ENCODE measurements at places on chromosomes 5 and 9.

- no peak for DNase-seq
Measured at GRCh38 chr9:125971050-125971449, 223.9 kb downstream of the PBX3 start.

DNA sequence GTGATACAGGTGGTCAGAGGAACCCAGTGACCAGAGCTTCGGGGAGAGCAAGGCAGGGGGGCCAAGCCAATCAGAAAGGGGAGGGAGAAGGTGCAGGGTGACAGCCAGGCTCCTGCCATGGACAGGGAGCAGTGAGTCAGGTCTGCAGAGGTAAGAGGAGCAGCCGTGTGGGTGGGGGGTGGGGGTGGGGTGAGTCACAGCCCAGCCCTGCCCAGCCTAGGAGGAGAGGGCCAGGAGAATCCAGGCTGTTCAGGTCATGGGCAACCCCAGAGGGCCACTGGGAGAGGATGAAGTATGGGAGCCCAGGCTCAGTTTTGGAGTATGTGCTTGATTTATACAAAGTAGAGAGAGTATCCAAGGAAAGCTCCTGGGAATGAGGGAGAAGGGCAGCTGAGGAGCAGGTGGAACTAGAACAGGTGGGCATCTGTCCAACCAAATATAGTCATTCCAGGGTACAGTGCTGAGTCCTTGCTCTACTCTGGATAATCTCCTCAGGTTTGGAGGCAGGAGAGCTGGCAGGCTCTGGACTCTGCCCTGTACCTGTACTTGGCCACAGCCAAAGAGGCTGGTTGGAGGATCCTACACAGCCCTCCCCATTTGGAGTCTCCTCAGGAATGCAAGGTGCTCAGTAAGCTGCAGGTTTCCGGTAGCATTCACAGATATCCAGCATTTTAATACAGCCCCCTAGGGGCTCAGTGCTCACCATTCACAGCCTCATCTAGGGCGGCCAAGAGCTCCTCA lies 1.6 kb downstream of the HBEGF start:
- DNase-seq, result no peak

- DNase-seq, result no peak
Measured at GRCh38 chr5:38259062-38259808, 876 bp downstream of the EGFLAM start.

DNA sequence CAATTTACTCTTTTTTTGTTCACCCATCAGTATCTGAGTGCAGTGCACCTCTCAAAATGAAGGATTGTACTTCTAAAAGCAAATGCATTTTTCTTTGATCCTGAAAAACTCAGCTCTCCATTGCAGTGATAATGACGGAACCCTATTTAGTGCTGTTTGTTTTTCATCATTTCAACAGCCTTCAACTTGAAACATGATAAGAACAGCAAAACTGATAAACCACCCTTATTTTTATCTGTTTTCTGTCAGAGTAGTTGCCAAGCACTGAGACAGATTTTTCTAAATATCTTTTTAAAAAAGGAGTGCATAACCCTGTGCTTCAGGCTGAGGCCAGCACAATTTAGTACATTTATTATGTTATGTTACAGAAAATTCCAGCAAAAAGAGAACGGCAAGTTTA lies 549.8 kb upstream of the DMAC1 start:
- no peak for DNase-seq

DNA sequence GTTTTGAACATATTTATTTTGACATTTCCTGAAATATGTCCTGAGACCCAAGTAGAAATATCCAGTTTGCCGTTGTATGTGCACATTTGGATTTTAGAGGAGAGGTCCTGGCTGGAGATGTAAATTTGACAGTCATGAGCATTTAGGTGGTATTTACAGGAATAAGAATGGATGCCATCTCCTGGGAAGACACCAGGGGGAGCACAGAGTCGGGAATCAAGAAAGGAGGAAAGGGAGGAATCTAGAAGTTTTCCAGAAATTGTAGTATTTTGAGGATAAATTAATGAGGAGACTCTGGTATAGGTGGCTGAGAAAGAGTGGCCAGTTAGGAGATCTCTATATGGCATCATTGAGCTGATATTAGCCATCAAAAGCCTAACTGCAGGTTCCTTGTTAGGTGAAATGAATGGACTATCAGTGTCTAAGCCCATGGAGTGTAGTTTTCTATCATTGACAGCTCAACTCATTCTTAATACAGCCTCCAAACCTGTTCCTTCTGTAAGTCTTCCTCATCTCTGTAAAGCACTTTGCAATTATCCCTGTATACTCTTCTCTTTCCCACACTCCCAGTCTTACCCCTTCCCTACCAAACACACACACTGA lies 7.2 kb downstream of the GAPT start:
- no peak for DNase-seq

DNA sequence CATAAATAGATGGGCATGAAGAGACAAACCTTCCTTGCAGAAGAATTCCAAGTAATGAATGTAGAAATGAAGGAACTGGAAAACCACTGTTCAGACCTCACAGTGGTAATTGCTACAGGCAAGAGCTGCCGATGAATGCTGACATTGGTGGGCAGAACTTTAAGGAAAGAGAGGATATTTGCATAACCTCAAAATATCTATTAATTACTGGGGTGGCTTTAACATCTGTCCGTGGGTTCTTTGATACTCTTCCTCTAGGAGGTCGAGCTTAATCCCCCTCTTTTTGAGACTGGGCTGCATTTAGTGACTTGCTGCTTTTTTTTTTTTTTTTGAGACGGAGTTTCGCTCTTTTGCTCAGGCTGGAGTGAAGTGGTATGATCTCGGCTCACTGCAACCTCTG lies 34.7 kb downstream of the LAMC3 start:
- no peak for DNase-seq

GRCh38 chr5:91875196-91875779 lies 492.2 kb upstream of the ARRDC3 start:
- DNase-seq, result no peak

DNA sequence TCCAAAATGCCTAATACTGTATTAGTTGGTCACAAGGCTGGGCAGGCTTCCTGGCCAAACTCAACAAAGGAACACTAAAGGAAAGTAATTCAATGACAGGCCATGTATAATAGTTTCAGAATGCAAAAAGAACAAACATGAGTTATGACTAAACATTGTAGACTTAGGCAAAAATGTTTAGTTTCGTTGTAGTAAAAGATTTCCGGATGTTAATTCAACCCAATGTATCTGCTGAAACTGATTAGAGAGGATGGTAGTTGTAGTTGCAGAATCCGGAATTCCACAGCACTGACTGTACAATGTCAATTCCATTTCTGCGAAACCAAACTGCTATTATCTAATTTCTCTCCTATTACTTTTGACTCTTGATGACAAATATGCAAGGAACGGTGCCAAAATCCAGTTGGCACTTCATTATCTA lies 117.9 kb upstream of the FST start:
- DNase-seq, result no peak

- no peak for DNase-seq
Measured at GRCh38 chr5:165781738-165782137, 2276.3 kb downstream of the MAT2B start.

- DNase-seq, result no peak
Measured at GRCh38 chr5:110038297-110038997, 348.7 kb downstream of the MAN2A1 start.

DNA sequence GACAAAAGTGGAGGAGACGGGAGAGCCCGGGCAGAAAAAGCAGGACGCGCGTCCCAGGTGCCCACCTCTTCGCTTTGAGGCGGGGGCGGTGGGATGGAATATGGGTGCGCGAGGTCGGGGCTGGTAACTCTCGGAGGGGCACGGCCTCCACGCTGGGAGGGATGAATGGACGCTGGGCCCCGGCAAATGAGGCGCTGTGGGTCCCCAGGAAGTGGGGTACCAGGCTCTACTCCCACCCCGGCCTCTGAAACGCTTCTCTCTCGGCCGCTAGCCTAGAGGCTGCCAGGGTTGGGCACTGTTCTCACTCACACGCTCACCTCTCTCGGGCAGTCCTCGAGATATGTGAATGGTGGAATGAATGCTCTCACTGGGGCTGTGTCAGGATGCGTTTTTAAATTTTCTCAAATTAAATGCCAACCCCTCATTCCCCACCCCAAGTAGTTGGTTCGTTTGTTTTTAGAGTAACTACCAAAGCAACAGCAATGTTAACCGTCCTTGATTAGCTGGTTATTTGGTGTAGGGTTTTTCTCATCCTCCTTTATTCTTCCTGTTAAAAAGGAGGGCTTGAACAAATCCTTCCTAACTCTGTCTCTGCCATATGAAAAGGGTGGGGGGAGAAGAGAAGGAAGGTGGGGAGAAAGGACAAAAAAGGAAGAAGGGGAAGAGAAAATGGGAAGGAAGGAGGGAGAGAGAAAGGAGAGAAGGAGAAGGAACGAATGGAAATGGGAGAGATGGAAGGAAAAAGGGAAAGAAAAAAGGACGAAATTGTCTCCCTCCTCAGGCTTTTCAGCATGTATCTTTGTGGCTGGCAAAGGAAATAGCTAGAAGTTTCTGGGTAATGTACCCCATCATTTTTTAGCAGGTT lies 1.3 kb upstream of the EBF1 start:
- DNase-seq, result no peak

DNA sequence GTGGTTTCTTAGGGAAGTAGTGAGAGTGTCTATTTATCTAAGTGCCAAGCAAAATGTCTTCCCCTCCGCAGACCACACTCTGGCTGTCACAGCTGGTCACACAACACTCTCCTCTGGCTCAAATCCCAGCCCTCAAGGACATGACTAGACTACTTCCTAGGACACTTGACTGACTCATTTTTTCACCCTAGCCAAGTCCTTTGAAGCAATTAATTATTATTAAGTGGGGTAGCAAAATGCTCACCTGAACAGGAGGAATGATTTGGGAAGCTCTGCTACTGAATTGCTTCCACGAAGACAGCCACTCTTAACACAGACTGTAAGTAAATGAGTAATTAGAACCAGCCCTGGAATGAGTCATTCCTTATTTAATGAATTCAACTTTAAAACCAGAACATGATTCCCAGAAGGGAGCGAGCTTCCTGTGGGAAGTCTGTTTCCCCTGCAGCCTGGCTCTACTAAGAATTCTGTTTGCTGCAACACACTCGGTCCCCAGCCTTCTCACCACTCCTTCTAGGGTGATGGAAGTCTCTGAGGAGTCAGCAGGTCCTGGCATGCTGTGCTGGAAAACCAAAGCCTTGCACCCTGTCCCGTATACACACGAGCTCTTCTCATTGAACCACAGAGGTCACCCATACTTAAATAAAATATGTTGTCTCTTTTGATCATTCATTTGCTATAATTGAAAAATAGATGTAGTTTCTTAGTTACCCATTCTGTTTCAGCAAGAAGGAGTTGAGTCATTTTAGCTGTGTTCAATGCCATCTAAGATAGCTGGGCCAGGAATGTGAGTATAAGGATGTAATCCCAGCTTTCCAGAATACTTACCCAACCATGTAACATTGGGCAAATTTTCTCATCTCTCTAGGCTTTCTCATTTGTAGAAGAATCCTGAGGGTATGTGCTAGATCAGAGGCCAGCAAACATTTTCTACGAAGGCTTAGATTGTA lies 218.6 kb upstream of the RASEF start:
- DNase-seq, result no peak

DNA sequence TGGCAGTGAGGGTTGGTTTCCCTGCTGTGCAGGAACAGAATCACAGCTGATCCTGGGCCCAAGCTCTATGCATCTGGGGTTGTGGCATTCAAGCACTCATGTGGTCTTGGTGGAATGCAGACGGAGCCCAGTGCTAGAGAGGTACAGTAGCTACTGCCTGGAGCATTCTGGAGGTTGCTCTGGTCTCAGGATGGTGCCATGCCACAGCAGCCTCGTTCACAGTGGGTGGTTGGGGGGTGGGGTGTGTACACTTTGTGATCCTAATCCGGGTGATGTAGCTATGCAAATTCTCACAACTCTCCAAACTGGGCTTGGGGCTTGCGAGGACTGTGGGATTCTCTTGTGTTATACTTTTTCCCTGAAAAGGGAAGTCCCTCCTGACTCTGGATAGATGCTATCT lies 45.2 kb downstream of the FGD3 start:
- DNase-seq, result no peak

DNA sequence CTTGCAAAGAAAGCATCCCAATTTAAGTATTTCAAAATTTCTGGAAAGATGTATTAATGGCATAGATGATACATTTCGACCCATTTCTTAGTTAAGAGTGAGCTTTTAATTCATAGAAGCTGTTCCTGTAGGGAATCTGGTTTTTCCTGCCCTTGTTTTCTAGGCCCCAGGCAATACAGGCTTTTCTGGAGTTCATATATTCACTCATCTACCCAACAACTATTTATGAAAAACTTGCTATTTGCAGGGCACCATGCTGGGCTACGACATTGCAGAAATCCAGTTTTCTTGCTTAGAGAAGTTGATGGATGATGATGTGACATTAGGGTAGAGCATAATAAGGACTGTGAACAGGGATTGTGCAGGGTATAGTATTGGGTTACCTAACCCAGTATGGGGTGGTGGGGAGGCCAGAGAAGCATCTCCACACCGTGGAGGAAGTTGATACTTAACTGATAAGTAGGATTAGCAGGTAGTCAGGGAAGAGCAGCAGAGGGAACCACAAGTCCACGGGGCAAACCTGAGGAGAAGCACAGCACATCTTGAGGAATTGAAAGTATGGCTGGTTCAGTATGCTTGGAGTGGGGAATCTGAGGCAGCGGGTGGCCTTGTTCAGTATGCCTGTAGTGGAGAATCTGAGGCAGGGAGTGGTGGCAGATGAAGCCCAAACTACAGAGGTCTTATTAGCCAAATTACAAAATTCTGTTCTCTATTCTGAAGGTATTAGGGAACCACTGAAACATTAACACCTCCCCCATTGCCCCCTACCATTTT lies 247.5 kb downstream of the ARRDC3 start:
- no peak for DNase-seq

DNA sequence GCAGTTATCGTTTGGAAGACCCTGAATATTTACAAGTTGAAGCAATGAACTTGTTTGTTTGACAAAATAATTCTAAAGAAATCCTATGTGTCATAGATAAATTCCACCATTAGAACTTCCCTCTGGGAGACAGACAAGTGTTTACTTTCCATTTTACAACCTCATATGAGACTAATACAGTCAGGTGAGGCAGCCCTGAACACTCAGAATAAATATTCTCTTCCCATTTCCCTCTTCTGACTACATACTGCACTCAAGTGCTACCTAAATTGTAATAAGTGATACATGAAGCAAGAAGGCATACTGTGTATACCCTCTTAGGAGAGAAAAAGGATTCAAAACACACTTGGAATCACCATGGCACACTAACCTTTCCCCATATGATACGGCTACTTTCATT lies 6.8 kb downstream of the RASEF start:
- DNase-seq, result no peak
